ENCODE measurements at places on chromosomes 13 and 19. TPM values are rescaled to one million over a fixed set of nuclear protein-coding genes. Genes with fewer than 3 reads are reported as not detected.

DNA sequence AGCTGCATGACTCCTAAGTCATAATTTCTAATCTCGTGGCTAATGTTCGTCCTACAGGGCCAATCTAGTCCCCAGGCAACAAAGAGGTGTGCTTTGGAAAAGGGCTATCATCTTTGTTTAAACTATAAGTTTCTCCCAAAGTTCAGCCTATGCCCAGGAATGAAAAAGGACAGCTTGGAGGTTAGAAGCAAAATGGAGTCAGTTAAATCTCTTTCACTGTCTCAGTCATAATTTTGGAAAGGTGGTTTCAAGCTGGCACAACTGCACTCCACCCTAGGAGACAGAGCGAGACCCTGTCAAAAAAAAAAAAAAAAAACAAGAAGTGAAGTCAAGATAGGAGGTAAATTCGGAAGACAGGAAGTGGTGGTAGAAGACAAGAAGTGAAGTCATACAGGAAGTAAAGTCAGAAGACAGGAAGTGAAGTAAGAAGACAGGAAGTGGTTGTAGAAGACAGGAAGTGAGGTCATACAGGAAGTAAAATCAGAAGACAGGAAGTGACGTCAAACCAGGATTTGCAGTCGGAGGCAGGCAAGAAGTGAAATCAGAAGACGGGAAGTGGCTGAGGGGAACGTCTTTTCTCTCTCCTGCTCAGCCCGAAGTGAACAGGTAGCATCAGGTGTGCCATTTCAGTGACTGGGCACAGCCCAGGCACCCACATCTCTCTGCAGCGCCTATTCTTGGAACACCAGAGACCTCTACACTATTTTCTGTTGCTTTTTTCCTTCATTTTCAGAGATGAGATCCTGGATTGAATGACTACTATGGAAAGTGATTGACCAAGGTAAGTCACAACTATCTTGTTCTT lies 32.2 kb downstream of the GP6 start:
- DNase-seq: peak; percentile 88
- H3K27ac ChIP-seq: peak overlapping the region; percentile 72
- H3K4me3 ChIP-seq: peak overlapping the region; percentile 63
- H3K36me3 ChIP-seq: peaks cover 2% of the 10 kb centered on the region

DNA sequence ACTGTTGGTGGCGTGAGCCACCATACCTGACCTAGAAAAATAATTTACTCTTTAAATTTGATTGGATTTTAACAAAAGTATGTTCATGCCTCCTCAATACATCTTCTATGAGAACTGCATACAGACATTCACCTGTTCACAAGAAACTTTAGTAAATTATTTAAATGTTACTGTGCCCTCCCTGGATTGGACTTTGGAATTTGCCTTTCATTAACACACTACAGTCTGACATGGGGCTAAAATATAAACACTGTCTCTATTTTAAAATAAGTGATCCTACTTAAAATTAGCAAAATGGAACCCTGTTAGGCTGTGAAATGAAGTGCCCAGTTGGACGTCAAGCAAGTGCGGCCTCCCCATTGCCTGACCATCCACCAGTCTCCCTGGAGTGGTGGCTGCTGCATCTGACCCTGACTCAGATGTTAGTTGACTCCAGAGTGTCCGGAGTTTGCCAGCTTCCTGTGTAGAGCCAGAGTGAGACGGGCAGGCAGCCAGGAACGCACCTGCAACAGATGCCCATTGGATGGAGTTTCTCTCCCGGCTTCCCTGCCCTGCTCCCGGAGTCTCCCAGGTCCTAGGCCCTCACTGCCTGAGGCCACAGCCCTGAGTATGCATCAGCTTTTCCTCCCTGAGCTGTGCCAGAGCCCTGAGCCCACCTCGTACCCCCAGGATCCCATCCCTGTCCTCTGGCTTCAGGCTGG lies 45.9 kb upstream of the ATP11A start:
- H3K27ac ChIP-seq: no peak overlapping the region
- no peak overlapping the region for H3K4me3 ChIP-seq
- no peak for DNase-seq
- H3K4me1 ChIP-seq: peaks cover 3% of the 10 kb centered on the region
- H3K27me3 ChIP-seq: no peaks in the 10 kb centered on the region

IFNL3 gene
- not detected for total RNA-seq

GRCh38 chr13:39876258-39876657 lies 220.8 kb downstream of the COG6 start:
- no peaks in the 10 kb centered on the region for H3K36me3 ChIP-seq
- no peaks in the 10 kb centered on the region for H3K4me1 ChIP-seq
- H3K27me3 ChIP-seq: no peaks in the 10 kb centered on the region
- no peak for DNase-seq
- no peak overlapping the region for H3K4me3 ChIP-seq

- no peaks in the 10 kb centered on the region for H3K27me3 ChIP-seq
- no peak overlapping the region for H3K4me3 ChIP-seq
- H3K27ac ChIP-seq: no peak overlapping the region
- H3K4me1 ChIP-seq: peaks cover 46% of the 10 kb centered on the region
- no peaks in the 10 kb centered on the region for H3K36me3 ChIP-seq
Observed at GRCh38 chr19:29836409-29836825, 24.6 kb downstream of the CCNE1 start.

- no peak within 1 kb of the TSS for H3K4me3 ChIP-seq
- no peak within 1 kb of the TSS for H3K27ac ChIP-seq
- peaks cover 23% of the 10 kb centered on the region for H3K4me1 ChIP-seq
- no peak for DNase-seq
Observed at GRCh38 chr19:14085309-14085995, at the start of gene C19orf67. Gene C19orf67, minus strand, starts transcription at chr19:14085783. Its CDS starts 156 bp downstream, at chr19:14085627.

CGB5 gene
- total RNA-seq: not detected

DNA sequence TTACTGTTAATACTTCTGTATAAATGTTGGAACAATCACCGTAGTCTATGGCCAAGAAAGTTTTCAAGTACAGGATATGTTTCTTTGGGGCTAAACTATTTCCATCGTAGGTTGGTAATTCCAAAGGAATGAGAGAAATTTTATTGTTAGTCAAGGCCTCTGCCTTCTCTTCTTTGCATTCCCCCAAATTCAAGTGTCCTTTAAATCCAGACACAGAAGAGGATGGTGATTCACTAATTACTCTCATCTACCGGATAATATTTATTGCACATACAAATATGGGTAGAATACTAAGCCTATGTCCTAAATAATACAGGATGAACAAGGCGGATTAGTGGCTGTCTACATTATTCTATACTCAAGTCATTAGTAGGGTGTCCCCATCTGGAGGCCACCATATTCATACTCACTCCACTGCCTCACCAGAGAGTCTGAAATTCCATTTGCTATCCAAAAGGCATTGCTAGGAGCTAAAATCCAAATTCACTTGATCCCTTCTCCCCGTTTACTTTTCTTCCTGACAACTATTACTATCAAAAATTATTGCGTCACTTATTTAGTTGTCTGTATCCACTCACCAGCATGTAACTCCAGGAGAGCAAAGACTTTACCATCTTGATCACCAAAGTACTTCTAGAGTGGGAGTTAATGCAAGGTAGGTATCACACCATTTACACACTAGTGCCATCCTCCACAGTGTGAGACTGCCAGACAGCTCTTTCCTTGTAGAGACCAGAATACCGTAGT lies 82.4 kb upstream of the SGCG start:
- H3K27ac ChIP-seq: no peak overlapping the region
- no peaks in the 10 kb centered on the region for H3K27me3 ChIP-seq
- H3K36me3 ChIP-seq: no peaks in the 10 kb centered on the region
- no peaks in the 10 kb centered on the region for H3K4me1 ChIP-seq
- DNase-seq: no peak
- no peak overlapping the region for H3K4me3 ChIP-seq

CYP2A7 gene
- total RNA-seq: not detected

DNA sequence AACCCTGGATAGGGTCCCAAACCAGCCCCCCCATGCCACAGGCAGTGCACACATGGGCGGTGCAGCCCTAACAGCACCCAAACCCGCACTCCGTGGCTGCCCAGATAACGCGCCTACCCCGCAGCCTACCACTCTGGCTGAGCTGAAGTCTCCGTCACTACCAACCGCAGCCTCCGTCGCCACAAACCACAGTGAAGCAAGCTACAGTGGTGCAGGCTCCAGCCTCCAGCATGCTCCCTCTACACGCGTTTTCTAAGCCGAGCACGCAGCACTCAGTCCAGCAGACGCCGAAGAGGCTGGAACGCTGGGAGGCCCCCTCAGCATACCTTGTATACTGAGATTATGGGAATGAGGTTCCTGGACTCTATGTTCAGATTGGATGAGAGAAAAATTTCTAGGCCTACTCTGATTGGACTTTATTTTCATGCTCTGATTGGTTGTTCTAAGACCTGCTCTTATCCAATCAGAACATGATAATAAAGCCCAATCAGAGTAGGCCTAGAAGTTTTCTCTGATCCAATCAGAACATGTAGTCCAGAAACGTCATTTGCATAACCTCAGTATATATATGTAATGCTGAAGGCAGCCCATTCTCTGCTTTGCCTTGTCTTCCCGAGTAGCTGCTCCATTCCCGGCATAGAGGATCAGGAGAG lies 56.7 kb upstream of the C1QTNF9B start:
- H3K4me1 ChIP-seq: no peaks in the 10 kb centered on the region
- DNase-seq: no peak
- no peaks in the 10 kb centered on the region for H3K36me3 ChIP-seq
- no peak overlapping the region for H3K4me3 ChIP-seq
- H3K27ac ChIP-seq: no peak overlapping the region

DACT3 gene
- total RNA-seq: 2.5 TPM

DNA sequence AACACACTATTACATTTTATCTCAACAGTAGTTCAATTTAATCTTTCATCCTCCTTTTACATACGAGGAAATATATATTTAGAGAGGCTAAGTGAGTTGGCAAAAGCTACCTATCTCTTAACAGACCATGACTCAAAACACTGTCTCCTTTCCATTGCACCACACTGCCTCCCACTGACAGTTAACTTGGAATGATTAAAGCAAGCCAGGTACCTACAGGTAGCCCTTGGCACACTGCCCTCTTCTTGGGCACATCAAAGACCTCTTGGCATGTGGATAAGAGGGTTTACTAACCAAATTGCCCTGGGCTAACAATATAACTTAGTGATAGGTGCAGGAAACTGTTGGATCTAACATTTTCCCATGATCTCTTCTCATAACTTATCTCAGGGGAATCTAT lies 1.8 kb downstream of the ABHD13 start:
- H3K27ac ChIP-seq: no peak overlapping the region
- no peak overlapping the region for H3K4me3 ChIP-seq
- no peak for DNase-seq
- H3K4me1 ChIP-seq: peaks cover 52% of the 10 kb centered on the region
- H3K27me3 ChIP-seq: no peaks in the 10 kb centered on the region
- H3K36me3 ChIP-seq: no peaks in the 10 kb centered on the region

GRCh38 chr19:10815007-10815536 lies 20.9 kb downstream of the TMED1 start:
- DNase-seq: no peak
- peaks cover 25% of the 10 kb centered on the region for H3K36me3 ChIP-seq
- H3K27me3 ChIP-seq: no peaks in the 10 kb centered on the region
- H3K4me1 ChIP-seq: peaks cover 5% of the 10 kb centered on the region
- H3K4me3 ChIP-seq: no peak overlapping the region

DNA sequence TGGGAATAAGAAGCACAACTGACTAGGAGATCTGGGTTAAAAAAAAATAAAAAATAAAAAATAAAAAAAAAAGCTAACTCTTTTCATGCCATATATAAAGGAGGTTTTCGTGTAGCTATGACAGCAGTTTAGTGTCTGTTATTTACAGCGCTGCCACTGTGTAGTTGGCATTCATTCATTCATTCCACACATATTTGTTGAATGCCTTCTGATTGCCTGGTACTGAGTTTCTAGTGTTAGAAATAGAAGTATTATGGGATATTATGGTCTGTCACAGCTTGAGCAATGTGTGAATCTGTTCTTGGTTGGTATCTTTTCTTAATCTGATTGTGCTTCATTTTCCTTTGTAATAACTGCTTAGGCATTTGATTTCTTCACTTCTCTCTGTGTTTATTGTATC lies 237.4 kb downstream of the NBEA start:
- DNase-seq: no peak
- H3K4me3 ChIP-seq: no peak overlapping the region
- H3K27ac ChIP-seq: no peak overlapping the region
- H3K4me1 ChIP-seq: no peaks in the 10 kb centered on the region
- H3K27me3 ChIP-seq: no peaks in the 10 kb centered on the region

GRCh38 chr13:33235078-33235477 lies 50.5 kb downstream of the STARD13 start:
- H3K36me3 ChIP-seq: no peaks in the 10 kb centered on the region
- DNase-seq: no peak
- H3K27me3 ChIP-seq: no peaks in the 10 kb centered on the region
- H3K4me1 ChIP-seq: no peaks in the 10 kb centered on the region
- no peak overlapping the region for H3K27ac ChIP-seq
- H3K4me3 ChIP-seq: no peak overlapping the region

- peaks cover 14% of the 10 kb centered on the region for H3K4me1 ChIP-seq
Observed at GRCh38 chr19:8241646-8242045, 32.5 kb downstream of the CERS4 start.

DNA sequence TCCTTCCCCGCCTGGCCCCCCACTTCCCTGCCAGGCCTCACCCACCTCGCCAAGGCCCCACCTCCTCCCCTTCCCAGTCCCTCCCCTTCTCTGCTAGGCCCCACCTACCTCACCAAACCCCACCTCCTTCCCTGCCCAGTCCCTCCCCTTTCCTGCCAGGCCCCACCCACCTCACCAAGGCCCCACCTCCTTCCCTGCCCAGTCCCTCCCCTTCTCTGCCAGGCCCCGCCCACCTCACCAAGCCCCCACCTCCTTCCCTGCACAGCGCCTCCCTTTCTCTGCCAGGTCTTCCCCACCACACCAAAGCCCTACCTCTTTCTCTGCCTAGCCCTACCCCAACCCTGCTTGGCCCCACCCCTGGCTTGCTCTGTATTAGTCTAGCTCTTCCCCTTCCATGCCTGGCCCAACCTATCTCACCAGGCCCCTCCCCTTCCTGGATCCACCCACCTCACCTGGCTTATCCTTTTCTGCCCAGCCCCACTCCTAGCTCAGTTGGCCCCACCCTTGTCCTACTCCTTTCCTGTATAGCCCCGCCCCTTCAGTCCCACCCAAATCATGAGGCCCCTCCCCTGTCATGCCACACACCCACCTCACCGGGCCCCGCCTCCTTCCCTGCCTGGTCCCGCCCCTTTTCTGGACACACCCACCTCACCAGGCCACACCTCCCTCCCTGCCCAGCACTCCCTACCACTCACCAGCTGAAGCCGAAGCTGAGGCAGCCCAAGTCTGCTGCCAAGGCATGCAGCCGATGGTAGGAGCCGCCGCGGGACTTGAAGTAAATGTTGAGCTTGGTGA lies 16.2 kb downstream of the CERS1 start:
- H3K36me3 ChIP-seq: no peaks in the 10 kb centered on the region
- no peak overlapping the region for H3K27ac ChIP-seq
- H3K4me1 ChIP-seq: no peaks in the 10 kb centered on the region
- no peaks in the 10 kb centered on the region for H3K27me3 ChIP-seq
- no peak for DNase-seq

All from CD8-positive, alpha-beta memory T cell (primary cell).